Stimulated activated CD4-positive, alpha-beta T cell treated with anti-CD3 and anti-CD28 coated beads, TNF-alpha, amount 100 ng/mL, for 4 hours (primary cell): ENCODE measurements at places on chromosomes 5 and 9.
A peak's percentile ranks its signal among the peaks of the same experiment; 100 is the strongest.

GRCh38 chr5:72476275-72476674 lies 30.9 kb downstream of the ZNF366 start:
- DNase-seq = no peak

GRCh38 chr9:136543280-136543679 lies 2.6 kb downstream of the NOTCH1 start:
- DNase-seq = no peak

DNA sequence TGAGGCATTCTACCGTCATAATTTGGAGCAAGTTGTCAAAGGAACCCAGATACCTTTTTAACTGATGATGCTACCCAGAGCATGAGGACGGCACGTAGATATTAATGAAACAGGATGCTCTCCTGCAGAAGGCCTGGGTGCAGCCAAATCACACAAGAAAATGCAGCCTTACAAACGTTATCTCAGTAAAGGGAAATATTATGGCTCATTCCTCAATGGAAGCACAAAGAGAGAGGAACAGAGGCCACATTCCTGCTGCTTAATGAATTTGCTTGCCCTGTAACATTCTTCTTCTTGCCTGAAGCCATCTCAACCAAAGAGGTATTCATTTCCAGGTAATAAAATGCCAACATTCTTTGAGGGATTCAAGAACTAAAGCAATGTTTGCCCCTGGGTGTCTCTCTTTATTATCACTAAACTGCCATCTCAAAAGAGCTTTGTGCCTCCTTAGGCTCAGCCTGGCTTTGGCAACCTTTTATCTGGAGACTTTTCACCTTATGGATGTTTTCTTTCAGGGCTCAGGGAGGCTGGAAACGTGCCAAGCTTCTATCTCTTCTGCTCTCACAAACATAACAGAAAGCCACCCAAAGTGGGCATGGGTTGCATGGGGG lies 92.9 kb downstream of the TNC start:
- DNase-seq = no peak

DNA sequence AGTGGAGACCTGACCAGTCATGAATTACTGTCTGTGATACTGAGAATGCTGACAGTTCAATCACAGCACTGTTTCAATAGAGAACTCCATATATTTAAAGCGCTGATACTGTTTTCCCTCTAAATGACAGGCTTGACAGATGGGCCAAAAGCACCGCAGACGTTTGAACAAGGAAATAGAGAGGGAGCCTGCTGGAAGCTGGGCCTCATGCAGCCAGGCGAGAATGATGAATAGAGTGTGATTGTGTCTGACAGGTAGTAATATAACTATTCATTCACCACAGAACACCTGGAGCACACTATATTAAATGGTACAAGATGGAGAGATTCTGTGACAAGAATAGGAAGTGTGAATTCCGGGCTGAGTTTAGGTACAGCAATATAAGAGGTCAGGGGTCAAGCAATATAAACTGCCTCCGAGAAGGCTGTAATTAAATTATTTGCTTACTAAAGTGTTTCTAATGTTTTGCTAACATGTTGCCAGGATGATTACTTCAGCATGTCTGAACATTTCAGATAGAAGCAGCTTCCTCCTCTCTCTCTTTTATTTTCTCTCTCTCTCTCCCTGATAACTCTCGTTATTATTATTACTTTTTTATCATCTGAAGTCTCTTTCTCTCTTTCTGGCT lies 297.7 kb downstream of the CSNK1G3 start:
- DNase-seq = no peak

DNA sequence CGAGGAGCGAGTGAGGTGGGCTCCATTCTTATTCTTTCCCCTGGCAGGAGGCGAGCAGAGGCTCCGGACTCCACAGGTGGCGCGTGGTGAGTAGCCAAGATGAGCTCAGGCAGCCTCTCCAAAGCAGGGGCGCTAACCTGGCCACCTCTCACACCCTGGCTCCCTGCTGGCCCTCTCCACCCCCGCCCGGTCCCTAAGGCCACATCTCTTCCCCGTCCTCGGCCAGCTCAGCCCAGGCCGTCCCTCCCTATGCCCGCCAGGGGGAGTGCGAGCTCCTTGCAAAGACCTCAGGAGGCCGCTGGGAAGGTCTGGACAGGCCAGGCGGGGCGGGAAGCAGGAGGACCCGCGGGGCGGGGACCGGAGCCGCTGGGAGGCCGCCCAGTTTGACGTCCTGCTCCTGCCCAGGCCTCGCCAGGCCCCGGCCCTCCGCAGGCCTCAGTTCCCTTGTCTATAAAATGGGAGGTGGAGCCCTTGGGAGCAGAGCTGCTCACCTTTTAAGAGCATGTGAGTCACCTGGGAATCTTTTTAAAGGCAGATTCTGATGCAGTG lies 46.3 kb upstream of the GGTA1 start:
- peak; percentile 40 for DNase-seq

DNA sequence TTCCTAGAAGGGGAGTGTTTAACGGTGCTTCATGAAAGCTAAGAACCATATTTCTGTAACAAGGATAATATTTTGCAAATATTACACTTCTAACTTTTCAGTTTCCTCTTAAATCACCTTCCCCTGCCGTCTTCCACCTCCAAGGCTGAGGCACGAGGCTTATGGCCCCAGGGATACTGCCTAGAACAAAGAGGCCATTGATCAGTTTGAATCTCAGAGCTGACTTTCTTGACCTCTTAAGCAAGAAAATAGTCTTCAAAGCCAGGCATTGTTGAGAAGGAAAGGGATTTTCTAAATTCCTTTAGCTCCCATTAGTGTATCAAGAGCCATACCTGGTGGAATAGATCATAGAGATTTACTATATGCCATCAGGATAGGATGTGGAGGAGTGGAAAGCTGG lies 566.2 kb downstream of the BNC2 start:
- no peak for DNase-seq

DNA sequence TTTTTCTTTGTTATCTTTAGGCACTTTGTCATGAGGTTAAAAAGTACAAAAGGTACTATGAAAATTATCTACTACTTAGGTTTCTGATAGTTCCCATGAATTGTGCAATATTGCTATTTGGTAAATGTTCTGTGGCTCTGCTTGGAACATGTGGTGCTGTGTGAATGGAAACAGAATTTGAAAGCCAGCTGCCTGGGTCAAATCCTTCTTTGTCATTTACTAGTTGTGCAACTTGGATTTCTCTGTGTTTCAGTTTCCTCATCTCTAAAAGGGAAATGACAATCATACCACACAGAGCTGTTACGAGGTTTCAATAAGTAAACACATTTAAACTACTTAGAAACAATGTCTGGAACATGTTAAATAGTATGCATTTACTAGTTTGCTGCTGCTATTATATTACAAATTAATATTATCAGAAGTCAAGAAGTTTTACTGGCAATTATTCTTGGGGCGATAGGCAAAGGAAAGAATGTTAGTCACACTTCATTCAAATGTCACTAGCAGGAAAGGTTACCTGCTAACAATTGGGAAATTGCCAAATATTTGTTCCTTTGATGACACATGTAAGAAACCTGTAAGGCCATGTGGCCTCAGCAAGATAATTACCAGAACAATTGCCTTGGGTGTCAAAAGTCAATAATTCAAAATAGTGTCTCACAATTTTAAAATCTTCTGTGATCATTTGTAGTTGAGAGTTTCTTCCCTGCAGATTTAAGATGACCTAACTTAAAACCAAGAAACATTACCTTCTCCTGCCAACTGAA lies 184.8 kb downstream of the KIAA0825 start:
- DNase-seq = no peak

DNA sequence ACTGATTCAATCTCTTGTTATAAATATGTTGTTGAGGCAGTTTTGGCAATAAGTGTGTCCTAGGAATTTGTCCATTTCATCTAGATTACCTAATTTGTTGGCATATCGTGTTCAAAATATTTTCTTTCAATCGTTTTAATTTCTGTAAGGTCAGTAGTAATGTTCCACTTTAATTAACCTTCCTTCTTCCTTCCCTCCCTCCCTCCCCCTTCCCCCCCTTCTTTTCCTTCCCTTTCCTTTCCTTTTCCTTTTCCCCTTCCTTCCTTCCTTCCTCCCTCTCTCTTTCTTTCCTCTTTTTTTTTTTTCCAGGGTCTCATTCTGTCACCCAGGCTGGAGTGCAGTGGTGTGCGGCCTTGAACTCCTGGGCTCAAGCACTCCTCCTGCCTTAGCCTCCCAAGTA lies 27.1 kb downstream of the CD14 start:
- no peak for DNase-seq

- DNase-seq = no peak
Measured at GRCh38 chr9:126000731-126001580, 253.8 kb downstream of the PBX3 start.

DNA sequence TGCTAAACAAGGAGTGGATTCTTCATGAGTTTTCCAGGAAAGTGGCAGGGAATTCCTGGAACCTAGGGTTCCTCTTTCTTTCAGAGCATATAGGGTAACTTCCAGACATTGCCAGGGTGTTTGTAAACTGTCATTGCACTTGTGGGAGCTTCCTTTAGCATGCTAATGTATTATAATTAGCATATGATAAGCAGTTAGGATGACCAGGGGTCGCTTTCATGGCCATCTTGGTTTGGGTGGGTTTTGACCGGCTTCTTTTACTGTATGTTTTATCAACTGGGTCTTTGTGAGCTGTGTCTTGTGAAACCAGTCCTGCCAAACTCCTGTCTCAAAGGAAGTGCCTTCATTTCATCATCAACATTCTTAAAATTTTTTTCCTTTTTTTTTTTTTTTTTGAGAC lies 11.9 kb upstream of the MELK start:
- no peak for DNase-seq

- no peak for DNase-seq
Measured at GRCh38 chr5:125661584-125661983, 761.6 kb upstream of the GRAMD2B start.

DNA sequence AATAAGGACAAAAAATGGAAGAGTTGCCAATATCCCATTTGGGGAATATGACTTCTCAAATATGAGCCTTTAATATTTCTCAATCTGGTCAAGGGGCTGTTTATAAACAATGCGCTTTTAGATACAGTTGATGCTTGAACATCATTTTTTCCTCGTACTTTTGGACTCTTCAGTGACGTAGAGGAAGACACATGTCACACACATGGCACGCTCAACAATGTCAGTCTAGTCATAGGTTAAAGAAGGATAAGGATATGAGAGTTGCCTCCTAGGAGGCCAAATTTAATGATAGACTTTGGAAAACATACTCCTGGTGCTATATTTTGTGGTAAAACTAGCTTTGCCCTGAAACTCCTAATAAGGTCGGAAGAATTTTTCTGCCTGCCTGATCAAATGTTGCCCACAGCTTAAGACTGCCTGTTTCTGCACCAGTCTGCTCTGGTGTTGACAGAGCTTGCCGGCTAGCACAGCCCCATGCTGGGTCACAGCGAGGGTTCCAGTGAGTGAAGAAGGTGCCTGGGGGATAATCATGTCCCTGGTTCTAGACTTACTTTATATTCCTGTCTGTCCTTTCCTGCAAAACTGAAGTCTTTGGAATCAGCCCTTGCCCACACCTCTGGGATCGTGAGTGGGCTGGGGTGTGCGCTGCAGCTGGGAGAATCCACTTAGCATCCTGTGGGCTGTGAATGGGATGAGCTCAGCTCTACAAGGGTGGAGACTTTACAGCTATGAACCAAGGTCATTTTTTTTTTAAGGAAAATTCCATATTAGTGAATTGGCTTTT lies 230.8 kb upstream of the IRX4 start:
- no peak for DNase-seq

GRCh38 chr9:69073103-69073502 lies 37.6 kb downstream of the FXN start:
- no peak for DNase-seq

GRCh38 chr9:33742519-33742918 lies 52.8 kb upstream of the PRSS3 start:
- DNase-seq = no peak

DNA sequence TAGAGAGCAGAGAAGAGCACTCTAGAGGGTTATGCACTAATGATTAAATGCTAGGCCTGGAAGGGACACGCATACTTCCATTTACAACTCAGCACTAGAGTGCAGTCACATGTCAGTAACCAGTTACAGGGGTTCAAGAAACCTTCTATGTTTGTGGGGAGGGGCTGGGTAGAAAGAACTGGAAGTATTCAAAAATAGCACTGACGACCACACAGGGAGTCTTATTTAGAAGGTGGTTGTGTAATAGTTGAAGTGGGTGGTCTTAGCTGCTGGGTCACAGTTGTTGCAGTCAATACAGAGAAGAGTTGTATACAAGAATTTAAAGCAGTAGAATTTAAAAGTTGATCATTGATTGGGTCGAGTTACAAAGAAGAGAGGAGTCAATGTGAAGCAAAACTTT lies 15.4 kb downstream of the AOPEP start:
- DNase-seq = no peak

DNA sequence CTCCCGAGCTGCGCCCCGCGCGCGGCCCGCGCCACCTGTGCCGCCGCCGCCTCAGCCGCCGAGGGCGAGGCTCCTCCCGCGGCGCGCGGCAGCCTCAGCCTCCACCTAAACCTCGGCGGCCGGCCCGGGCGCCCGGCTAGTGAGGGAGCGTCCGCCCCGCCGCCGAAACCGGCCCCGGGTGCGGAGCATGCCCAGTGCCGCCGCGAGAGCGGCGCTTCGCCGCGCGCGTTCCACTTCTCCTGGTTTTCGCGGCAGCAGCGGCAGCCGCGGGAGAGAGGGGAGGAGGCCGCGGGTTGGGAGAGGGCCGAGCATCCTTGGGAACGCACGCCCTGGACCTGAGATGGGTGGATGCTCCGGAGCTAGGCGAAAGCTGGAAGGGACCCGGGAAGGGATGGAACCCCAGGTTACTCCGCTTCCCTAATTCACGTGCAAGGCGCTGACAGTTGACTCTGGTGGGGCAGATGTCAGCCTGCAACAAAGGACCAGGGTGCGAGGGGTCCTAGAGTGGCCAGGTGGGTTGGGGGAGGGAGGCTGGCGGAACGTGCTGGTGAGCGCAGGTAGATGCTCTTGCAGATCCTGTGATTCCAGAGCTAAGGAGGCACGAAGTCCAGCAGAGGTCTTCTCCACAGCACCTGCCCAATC lies at the start of gene CTNND2:
CTNND2 (minus strand) TSS at position 182 of the 642 bp plus-strand sequence. CDS start 593 bp downstream, outside the sequence.
- no peak for DNase-seq
